ENCODE measurements at places on chromosomes 16 and 17. TPM values are rescaled to one million over a fixed set of nuclear protein-coding genes. Genes with fewer than 3 reads are reported as not detected.

Gene FMNL1
- 325 TPM for total RNA-seq

Gene MT1F
- total RNA-seq = 4.2 TPM

Gene PRSS8
- total RNA-seq = not detected

Gene KRT12
- total RNA-seq = not detected

Gene ZNF594
- total RNA-seq = 12.1 TPM

Gene VMO1
- not detected for total RNA-seq

Gene ORMDL3
- 65.7 TPM for total RNA-seq

Gene CRHR1
- total RNA-seq = not detected

Gene PRSS36
- 0.59 TPM for total RNA-seq

Gene SDR42E1
- 5.4 TPM for total RNA-seq

DNA sequence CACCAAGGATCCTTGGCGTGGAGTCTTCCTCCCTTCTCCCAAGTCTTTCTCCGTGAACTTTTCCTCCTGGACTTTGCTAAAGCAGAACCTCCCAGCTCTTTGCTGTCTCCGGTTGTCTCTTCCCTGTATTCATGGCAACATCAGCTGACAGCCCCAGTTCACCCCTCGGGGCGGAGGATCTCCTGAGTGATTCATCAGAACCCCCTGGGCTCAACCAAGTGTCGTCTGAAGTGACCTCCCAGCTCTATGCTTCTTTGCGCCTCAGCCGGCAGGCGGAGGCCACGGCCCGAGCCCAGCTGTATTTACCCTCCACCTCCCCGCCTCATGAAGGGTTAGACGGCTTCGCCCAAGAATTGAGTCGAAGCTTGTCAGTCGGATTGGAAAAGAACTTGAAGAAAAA is 943 bp downstream of the CNTROB start:
- DNase-seq = peak; percentile 78

DNA sequence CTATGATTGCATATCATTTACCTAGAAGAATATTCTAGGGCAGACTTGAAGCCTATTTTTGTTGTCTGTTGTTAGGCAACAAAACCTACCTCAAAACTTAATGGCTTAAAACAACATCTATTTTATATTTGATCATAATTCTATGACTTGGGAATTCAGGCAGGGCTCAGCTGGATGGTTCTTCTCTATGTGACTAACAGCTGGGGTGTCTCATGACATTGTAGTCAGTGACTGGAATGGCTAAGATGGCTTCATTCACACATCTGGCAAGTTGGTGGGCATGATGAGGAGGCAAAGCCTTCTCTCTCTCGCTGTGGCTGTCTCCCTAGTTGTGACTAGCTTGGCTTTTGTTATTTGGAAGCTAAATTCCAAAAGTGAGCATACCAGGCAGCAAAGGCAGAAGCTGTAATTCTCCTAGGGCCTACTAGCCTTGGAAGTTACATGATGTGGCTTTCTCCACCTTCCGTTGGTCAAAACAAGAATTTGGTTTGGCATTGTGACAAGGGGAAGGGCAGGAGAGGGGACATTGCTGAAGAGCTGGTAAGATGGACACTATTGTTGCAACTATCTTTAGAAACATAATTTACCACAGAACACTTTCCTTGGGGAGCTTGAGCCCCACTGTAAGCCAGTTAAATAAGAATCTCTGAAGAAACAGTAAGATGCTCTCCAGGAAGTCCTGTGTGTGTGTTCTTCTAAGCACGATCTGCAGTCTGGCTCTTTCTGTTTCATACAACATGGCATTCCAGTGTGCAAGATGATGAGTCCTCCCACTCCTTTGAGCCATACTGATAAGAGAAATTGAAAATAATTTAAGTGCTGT is 39.4 kb downstream of the ZNRF1 start:
- no peak for DNase-seq

DNA sequence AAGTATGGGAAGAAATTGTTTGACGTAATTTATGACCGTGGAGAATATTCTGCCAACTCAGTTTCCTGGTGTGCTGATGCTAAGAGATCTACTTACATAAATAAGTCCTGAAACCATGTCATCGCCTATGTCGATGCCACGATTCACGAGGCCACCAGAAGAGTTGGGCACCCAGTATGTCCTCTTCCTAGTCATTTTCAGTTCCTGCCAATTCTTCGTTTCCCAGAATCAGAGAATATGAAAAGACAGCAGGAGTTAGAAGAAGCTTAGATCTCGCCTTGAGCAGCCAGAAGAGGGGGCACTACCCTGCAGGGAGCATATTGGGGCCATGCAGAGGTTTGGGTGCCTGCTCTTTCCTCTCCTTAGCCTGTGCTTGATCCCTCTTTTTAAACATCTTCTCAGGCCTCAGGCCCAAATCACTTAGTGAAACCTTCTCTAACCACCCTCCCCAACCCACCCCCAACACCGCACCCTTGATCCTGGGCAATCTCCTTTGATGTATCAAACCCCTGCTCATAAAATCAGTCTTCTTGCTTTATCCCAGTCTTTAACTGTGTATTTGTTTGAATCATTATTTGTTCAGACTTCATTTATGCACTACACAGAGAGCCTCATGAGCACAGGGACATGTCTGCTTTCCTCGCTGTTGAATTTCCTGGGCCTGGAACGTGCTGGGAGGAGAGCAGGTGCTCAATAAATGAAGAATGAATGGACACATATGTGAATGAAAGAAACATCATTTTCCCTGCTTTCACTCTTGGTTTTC is 12.2 kb upstream of the LONP2 start:
- peak; percentile 84 for DNase-seq

DNA sequence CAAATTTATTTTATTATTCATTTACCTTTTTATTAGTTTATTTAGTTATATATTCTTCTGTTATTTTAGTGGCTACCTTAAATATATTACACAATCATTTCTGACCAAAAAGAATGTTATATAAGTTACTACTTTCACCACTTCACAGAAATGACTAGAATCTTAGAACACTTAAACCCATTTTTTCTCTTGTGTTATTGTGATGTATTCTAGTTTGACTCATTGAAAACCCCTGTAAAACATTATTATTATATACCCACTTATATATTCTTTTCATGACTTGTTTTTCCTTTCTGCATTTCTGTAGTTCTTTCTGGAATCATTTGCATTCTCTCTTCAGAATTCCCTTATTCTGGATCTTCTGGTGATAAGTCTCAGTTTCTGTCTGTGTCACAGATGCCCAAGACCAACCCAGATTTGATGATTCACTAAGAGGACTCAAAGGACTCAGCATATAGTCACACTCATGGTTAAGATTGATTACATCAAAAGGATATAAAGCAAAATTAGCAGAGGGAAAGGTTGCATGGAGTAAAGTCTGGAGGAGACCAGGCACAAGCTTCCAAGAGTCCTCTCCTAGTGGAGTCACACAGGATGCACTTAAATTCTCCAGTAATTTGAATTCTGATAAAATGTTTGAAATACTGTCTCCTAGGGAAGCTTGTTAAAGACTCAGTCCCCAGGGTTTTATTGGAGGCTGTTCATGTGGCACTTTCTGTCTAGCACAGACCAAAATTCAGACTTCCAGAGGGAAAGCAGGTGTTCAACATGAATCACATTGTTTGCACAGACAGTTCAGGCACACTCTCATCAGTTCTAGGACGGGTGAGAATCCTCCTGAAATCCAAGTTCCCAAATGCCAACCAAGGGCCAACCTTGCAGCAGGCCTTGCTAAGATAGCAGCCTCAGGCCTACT is 7.7 kb downstream of the GINS3 start:
- no peak for DNase-seq

DNA sequence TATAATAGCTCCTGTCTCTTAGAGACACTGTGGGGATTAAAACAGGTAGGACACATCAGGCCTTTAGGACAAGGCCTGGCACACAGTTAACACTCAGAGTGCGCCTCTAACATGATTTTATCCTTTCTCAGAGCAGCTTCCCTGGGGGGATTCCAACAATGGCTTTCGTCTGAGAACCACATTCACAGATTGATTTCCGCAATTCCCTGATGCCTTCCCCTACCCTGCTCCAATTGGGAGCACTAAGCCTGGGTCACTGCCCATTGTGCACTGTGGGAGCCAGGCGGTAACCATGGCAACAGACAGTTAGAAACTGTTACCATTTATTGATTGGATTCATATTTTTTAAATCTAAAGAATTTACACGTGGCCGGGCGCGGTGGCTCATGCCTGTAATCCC is 5.9 kb upstream of the ALKBH5 start:
- no peak for DNase-seq

DNA sequence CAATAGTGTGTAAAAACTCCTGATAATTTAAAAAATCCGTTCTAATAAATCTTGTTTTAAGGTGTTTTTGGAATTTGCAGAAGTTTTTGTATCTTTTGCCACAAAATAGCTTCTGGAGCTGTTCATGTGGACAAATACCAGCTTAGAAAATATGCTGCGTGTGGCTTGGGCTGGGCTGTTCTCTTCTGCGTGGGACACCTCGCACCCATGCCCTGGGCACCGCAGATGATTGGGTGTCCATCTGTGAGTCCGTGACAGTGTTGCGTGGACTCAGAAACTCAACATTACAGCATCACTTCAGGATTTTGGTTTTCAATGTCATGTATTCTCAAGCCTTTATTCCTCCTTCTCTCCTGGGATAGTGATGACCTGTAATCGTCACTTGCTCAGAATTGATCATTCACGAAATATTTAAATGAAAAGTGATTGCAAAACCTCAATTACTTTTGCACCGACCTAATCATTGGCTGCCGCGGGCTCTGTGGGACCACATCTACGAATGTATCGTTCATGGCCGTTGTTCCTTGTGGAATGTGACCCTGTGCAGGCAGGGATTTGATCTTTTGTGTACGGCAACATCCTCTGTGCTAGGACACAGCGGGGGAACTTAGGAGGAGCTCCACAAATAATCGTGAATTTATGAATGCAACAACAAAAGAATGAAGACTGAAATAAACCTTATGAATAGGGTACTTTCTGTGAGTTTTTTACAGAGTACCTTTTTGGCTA is 210.3 kb upstream of the FOXF1 start:
- no peak for DNase-seq

DNA sequence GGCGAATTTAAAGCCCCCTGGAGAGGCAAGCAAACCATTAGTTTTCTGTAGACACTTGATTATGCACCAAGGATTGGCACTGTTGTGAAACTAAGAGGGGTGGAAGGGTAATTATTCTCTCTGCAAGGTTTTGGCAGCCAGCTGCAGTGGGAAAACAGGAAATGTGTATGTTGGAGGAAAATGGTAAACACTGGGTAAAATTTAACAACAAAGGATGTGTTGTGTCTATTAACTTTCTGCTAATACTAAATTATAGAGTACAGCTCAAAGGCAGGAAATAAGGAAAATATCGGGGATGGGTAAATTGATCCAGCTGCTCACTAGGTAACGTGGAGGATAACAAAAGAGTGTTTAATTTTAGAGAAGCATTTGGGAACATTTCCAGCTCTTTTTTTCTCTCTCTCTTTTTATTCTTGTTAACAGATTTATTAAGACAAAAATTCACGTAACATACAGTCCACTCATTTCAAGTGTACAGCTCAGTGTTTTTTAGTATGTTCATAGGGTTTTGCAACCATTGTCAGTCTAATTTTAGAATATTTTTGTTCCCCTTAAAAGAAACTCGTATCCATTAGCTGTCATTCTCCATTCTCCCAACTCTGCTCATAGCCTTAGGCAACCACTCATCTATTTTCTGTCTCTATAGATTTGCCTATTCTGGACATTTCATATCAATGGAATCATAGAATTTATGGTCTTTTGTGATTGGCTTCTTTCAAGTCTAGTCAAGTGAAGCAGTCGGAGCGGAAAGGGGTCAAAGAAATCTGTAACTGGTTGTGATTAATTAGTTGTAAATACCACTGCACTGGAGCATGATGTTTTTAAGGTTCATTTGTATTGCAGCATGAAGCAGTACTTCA is 41.8 kb downstream of the TANGO6 start:
- no peak for DNase-seq

- DNase-seq = no peak
Observed at GRCh38 chr16:85912211-85912974, 13.4 kb downstream of the IRF8 start.

- DNase-seq = peak; percentile 93
Observed at GRCh38 chr17:1487939-1488825, 4.3 kb downstream of the MYO1C start.

DNA sequence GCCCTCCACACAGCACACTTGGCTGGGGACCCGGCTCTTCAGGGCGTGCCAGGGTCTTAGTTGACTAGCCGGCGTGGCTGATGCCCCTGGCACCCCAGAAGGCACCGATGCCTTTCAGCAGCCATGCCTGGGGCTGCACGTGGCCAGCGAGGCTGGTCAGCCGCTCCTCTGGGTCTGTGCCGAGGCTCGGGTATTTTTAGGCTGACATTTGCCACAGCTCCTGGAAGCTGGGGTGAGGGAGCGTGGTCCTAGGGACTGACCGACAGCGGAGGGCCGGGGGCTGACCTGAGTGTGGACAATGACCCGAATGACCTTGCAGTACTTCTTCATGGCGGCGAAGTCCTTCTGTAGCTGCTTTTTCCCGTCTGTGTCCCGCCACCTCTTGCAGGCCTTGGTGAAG is 3.9 kb downstream of the RPL3L start:
- no peak for DNase-seq

GRCh38 chr16:57446531-57447185 is 527 bp downstream of the CIAPIN1 start:
- DNase-seq = peak; percentile 79

DNA sequence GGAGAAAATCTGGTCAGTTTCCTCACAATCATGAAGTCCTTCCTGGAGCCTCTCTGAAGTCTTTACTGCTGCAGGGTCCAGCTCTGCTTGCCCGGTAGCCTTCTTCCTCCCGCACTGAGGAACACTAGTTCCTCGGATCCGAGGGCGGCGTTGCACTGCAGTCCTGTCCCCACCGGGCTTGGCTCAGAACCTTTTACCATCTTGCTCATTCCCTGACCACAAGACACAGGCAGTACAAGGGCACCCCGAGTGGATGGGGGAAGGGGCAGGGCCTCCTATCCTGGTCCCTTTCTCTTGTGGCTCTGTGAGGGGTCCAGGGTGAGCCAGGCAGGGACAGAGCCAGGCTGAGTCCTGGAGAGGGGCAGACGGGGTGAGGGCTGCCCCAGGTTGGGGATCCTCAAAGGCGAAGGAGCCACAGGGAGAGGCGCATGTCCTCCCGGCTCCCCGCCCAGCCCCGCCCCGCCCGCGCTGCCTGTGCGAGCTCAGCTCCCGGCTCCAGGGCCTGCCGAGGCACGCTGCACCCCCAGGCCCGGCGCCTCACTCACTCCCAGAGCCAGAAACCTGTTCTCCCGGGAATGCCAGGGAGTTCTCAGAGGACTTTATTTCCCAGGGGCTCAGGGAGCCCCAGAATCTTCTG is 1.5 kb downstream of the FOXN1 start:
- DNase-seq = no peak
